ENCODE measurements at places on chromosomes 16 and 17. TPM values are rescaled to one million over a fixed set of nuclear protein-coding genes. Genes with fewer than 3 reads are reported as not detected.

The PIP4K2B gene
- polyA plus RNA-seq: 72.5 TPM

The GAST gene
- not detected for polyA plus RNA-seq

The KIAA0753 gene
- 12.9 TPM for polyA plus RNA-seq

The DPEP3 gene
- polyA plus RNA-seq: 0.09 TPM

The ZACN gene
- 10.4 TPM for polyA plus RNA-seq

The UBTF gene
- 74.0 TPM for polyA plus RNA-seq

The AOC2 gene
- polyA plus RNA-seq: 1.0 TPM

The GCGR gene
- polyA plus RNA-seq: not detected

The PPP1R27 gene
- 52.6 TPM for polyA plus RNA-seq

The SLC16A6 gene
- polyA plus RNA-seq: 0.72 TPM

The VKORC1 gene
- 59.1 TPM for polyA plus RNA-seq

The CWC25 gene
- 14.9 TPM for polyA plus RNA-seq

The TEX19 gene
- polyA plus RNA-seq: not detected

The CNGB1 gene
- not detected for polyA plus RNA-seq

The ESRP2 gene
- polyA plus RNA-seq: 0.88 TPM

The HID1 gene
- polyA plus RNA-seq: 7.9 TPM

The TP53TG3 gene
- not detected for polyA plus RNA-seq

The G6PC1 gene
- polyA plus RNA-seq: not detected

The RASD1 gene
- 6.9 TPM for polyA plus RNA-seq

The SDR42E2 gene
- not detected for polyA plus RNA-seq

The CLN3 gene
- 17.4 TPM for polyA plus RNA-seq

The KRT40 gene
- polyA plus RNA-seq: 3.9 TPM

The AIPL1 gene
- not detected for polyA plus RNA-seq

The ACOX1 gene
- polyA plus RNA-seq: 20.4 TPM

The TNFRSF17 gene
- not detected for polyA plus RNA-seq

The ARSG gene
- 3.5 TPM for polyA plus RNA-seq

All from hindlimb muscle (tissue), 1 donor.